T-helper 2 cell (primary cell): ENCODE measurements at places on chromosomes 6 and 20.

DNA sequence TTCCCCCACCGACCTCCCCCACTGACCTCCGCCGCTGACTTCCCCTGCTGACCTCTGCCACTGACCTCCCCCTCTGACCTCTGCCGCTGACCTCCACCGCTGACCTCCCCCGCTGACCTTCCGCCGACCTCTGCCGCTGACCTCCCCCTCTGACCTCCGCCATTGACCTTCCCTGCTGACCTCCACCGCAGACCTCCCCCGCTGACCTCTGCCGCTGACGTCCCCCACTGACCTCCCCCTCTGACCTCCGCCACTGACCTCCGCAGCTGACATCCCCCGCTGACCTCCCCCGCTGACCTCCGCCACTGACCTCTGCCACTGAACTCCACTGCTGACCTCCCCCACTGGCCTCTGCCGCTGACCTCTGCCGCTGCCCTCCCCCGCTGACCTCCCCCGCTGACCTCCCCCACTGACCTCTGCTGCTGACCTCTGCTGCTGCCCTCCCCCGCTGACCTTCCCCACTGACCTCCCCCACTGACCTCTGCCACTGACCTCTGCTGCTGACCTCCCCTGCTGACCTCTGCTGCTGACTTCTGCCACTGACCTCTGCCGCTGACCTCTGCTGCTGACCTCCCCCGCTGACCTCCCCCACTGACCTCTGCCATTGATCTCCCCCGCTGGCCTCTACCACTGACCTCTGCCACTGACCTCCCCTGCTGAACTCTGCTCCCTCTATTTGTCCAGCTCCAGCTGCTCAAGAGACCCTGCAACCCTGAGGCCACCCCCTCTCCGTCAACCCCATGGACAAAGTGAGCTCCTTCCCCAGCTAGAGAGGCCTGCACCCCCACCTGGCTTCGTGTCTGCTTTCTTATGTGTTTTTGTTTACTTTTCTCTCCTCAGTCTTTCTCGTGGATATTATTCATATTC lies 91.4 kb upstream of the AFDN start:
- no peak for DNase-seq

DNA sequence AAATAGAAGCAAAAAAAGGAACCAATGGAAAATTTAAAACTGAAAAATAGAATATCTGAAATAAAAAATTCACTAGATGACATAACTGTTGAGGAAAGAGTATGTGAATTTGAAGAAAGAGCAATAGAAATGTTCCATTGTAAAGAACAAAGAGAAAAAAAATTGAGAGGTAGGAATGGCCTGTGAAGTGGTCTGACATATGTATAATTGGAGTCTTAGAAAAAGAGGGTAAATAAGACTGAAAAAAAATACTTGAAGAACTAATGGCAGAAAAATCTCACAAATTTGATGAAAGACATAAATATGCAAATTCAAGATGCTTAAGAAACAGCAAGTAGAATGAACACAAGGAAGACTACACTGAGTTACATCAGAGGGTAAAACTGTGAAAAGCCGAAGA lies 93.4 kb downstream of the QKI start:
- no peak for DNase-seq

DNA sequence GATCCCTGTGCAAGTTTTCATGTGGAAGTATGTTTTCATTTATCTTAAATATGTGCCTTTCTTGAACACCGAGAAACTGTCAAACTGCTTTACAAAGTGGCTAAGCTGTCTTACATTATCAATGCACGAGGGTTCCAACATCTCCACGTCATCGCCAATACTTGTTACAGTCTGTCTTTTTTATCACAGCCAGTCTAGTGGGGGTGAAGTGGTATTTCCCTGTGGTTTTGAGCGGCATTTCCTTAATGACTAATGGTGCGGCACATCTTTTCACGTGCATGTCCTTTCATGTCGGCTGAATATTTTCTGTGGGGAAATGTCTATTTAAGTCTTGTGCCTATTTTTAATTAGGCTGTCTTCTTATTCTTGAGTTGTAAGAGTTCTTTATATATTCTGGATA lies 280.4 kb downstream of the FOXC1 start:
- DNase-seq: no peak

DNA sequence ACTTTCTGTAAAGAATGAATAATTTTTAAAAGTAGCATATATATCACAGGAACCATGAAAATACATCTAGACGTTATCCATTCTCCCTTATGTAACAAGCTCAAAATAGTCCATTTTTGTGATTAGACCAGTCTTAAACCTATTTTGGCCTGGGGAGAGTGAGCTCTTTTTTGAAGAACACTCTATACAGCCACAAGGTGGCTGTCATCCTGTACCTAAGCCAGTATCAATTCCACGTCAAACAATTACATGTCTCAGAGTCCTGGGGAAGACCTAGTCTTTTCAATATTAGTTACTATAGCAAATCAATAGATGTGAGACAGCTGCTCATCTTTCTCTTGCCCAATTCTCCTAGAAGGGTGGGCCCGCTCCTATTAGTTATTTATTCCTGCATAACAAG lies 28.4 kb downstream of the FBXO5 start:
- DNase-seq: no peak

DNA sequence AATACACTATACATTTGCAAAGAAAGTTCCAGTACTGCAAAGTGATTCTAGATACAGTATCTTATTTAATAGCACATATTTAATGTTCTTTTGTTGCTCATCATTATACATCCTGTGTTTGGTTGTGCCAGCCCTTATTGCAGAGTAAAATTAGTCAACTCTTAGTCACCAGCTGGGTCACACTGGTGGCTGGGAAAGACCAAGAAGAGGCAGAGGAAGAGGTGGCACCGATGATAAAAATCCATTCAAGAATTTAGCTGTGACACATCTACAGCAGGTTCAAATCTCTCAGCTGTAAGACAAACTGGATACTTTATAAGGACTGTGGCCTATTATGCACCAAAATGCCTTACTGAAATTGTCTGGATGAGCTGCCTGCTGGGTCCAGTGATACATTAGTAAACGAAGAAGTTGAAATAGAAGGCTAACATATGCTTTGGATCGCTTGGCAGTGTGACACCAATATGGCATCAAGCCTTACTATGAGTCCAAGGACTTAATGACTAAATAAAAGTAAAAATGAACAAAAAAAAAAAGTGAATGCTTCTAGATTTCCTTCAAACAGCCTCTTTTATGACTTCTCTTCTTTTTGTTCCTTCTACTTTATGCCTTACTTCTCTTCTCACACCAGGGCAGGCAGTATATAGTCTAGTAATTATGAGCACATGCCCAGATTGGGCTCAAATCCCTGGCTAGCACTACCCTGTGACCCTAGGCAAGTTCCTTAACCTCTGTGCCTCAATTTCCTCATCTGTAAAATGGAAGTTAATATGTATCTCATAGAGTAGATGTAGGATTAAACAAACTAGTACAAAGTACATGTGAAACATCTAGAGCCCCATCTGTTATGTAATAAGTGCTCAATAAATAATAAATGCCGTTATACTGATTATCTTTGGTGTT lies 29.4 kb upstream of the RNF8 start:
- no peak for DNase-seq
